ENCODE measurements at places on chromosomes 1 and 21.

- DNase-seq, result no peak
Measured at GRCh38 chr1:169594391-169594790, 8.1 kb upstream of the F5 start.

GRCh38 chr1:169528215-169529067 is 42.7 kb upstream of the SLC19A2 start:
- no peak for DNase-seq

GRCh38 chr21:32386195-32386870 is 6.5 kb downstream of the URB1 start:
- DNase-seq, result no peak

GRCh38 chr21:41727784-41728763 is 38.8 kb downstream of the RIPK4 start:
- no peak for DNase-seq

DNA sequence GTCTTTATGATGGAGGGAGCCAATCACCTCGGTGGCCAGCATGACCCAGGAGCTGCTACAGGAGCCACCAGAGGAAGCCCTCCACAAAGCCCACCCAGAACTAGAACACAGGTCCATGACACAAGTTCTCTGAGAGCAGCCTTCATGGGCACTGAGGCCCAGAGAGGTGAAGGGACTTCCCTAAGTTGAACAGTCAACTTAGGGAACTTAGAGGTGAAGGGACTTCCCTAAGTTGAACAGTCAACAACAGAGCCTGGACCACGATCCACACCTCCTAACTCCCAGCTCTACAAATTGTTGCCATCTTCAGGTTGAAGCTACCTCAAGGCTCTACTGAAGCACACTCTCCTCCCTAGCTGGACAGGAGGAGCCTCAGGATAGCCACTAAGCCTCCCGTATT is 132.7 kb downstream of the CCDC185 start:
- DNase-seq, result no peak

DNA sequence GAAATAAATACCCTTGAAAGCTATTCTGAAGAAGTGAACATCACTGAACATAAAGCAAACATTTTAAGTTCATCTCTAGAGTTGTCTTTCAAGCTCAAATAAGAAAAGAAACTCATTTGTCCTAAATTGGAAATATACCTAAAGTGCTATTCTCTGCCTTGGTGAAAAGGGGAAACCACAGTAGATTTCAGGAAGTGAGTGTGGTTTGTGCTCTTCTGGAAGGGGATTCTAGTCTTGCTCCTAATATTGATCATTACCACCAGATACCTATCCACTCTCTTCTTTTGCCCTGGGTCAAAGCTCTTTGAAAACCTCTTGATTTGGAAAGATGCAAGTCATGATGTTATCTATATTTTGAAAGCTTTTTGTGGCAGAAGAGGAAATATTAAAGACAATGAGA is 798.1 kb downstream of the ADGRL2 start:
- DNase-seq, result no peak

GRCh38 chr1:238710697-238711096 is 675.7 kb upstream of the CHRM3 start:
- DNase-seq, result no peak

- DNase-seq, result peak; percentile 83
Measured at GRCh38 chr1:60068393-60069045, 5.1 kb downstream of the C1orf87 start.

GRCh38 chr1:178531887-178532286 is 19.0 kb downstream of the TEX35 start:
- no peak for DNase-seq

- peak; percentile 31 for DNase-seq
Measured at GRCh38 chr1:65189576-65190115, 41.6 kb downstream of the AK4 start.

- DNase-seq, result no peak
Measured at GRCh38 chr21:36934864-36935420, 31.5 kb downstream of the HLCS start.

DNA sequence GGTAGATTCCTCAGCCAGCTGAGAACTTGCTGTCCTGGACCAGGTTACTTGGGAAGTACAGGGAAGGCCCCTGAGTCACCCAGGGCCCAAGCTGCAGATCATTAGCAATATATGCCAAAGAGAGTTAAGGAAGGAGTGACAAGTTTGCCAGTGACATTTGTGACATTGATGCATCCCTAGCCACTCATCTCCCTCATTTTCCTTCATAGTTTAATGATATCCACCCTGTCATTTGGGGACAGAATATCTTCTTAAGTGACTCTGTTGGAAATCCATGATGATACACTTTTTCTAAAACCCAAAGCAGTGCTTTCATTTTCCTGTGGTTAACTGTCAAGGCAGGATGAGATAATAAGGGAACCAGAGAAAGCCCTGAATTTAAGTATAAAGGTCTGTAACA is 3.2 kb downstream of the TNN start:
- no peak for DNase-seq

DNA sequence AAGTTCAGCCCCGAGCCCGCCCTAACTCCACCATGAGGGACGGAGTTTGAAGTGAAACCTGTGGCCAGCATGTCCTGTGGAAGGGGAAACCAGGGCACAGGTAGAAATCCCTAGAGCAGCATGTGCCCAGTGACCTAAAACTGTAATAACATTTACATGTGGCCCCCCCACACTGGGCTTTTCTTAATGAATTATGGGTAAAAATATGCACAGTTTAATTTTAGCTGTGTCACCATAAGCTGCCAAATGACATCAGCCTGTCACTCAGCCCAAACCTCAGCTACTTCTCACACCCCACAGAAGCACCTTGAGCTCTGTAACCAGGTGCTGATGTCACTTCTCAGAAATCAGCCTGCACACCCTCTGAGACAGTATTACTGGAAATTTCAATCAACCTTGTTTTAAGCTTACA is 50.0 kb upstream of the SLC19A1 start:
- peak; percentile 0 for DNase-seq

- DNase-seq, result no peak
Measured at GRCh38 chr1:214500340-214501055, 50.9 kb downstream of the PTPN14 start.

GRCh38 chr1:206558794-206559671 is 51.7 kb downstream of the RASSF5 start:
- DNase-seq, result no peak

DNA sequence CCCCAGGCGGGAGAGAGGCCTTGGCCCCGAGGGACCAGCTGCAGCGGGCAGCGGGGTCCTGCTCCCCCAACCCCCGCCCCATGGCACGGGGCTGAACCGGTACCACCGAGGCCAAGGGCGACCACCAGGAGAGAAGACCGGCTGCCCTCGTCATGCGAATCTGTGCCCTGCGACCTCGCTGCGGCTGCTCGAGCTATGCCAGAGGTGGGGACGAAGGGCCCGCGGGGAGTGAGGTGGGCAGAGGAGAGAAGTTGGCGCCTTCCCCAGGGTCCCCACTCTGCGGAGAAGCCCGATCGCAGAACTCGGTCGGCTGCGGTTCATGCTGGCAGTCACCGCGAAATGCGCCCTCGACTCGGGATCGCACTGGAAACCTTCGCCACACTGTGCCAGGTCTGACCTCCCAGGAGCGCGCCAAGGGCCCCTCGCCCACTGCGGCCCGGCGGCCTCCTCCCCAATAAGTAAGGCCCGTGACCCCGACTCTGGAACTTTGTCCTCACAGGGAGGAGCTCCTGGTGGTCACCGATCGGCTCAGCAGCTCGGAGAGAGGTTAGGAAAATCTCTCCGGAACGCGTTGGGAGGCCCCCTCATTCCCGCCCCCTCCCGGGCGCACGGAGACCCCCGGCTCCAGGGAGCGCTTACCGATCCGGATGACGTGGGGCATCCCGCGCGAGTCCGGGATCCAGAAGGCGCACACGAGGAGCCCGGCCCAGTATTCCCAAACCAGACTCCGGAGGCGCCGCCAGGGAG is 787 bp downstream of the GRIK3 start:
- DNase-seq, result no peak

GRCh38 chr1:203316626-203317093 is 11.3 kb downstream of the BTG2 start:
- peak; percentile 92 for DNase-seq

DNA sequence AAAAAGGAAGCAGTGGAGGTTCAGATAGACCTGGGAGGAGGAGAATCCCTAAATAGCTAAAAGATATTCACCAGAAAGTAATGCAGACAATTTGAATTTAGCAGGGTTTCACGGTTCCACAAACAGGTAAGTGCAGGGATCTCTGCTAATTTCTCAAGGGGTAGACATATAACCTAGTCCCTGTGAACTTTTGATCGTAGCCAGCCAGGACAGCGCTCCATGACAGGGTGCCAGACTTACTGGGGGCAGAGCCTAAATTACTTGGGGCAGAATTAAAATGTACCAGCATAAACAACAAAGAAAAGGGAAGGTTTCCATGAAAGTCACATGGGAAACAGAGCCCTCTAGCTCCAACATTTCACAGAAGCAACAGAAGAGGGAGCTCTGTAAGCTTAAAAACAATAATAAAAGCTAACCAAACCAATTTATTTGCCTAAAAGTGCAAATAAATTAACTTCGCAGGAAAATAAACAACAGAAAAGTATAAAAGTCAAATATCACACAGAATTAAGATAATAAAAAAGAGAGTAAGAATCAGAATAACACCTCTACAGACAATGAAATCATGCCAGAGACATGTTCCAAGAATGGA is 198.3 kb downstream of the DUSP10 start:
- peak; percentile 75 for DNase-seq

DNA sequence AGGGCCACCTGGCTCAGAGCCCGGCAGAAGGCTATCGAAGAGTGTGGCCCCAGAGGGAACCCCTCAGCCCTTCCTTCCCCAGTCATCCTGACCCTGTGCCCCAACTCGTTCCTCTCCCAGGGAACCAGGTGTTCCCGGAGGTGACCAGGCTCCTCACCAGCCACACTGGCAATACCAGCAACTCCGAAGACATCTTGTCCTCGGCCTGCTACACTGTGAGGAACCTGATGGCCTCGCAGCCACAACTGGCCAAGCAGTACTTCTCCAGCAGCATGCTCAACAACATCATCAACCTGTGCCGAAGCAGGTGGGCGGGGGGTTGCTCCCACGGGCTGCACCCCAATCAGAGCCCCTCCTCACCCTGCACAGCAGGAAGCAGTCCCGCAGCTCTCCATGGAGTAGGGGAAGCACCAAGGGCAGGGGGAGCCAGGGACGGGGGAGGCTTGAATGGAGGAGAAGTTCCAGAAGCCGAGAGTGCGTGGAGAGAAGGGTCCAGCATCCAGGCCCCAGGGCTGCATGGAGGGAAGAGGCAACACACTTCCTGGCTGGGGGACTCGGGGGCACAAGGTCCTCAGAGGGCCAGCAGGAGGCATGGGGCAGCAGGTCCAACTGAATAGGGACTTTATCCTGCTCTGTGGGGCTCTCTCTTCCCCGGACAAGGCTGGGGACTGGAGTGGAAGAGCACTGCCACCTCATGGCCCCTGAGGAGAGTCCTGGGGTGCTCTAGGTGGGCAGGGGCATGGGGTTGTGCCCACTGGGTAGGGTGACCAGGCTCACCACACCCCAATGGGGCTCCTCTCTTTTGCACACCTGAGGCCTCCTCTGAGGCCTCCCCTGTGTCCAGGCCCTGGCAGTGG is 41.7 kb downstream of the PKP1 start:
- no peak for DNase-seq

Data from adipocyte (in vitro differentiated cells).